ENCODE measurements at places on chromosomes 2 and 18.

- no peak for DNase-seq
Observed at GRCh38 chr2:67566285-67566684, 169.2 kb downstream of the ETAA1 start.

DNA sequence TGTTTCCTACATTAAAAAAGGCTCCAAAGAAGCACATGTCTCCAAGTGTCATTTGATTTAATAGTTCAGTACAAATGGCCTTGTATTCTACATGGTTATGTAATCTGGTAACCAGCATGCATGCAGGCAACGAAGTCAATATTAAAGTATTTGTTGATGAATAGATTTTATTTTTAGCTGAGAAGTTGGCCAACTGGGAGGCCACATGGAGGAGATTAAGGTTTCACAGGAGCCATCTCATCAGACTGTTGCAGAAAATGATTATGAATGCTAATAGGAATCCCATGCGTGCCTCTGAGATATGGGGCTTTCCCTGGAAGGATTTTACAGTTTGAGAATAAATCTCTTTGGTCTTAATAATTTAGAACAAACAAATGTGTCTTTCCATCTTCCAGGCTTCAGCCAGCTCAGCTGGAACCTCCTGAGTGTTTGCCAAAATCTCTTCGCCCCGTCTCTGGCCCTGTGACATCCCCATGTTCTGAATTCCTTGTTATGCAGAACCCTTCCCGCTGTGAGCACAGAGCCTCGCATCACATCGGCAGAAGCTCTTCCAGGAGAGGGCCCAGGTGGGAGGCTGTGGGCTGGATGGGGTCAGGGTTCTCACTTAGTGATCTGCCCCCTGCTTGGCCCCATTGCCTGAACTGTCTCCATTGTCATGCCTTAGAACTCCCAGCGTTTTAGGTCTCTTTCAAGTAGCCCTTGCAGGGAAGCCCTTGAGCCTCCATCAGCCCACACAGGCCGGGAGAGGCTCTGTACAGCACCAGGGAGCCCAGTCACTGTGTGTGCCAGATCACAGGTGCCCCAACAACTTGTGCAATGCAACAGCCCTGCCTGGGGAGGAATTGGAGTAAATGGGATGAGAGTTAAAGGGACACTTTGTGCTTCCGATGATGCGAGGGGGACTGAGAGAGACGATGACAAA is 190.5 kb upstream of the TWIST2 start:
- DNase-seq = no peak

DNA sequence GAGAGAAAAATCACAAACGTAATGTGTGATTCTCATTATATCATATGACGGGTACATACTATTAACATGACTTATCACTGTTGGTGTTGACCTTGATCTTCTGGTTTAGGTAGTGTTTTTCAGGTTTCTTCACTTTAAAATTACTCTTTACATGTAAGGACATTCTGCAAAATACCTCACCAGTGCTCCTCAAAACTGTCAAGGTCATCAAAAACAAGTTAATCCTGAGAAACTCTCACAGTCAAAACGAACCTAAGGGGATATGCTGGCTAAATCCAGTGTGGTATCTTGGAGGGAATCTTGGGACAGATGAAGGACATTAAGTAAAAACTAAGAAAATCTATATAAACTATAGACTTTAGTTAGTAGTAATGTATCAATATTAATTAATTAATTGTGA is 499.8 kb downstream of the IRS1 start:
- DNase-seq = no peak

GRCh38 chr2:7102826-7103225 is 185.6 kb downstream of the RNF144A start:
- no peak for DNase-seq

- DNase-seq = no peak
Observed at GRCh38 chr2:71889759-71890684, 257.6 kb downstream of the CYP26B1 start.

DNA sequence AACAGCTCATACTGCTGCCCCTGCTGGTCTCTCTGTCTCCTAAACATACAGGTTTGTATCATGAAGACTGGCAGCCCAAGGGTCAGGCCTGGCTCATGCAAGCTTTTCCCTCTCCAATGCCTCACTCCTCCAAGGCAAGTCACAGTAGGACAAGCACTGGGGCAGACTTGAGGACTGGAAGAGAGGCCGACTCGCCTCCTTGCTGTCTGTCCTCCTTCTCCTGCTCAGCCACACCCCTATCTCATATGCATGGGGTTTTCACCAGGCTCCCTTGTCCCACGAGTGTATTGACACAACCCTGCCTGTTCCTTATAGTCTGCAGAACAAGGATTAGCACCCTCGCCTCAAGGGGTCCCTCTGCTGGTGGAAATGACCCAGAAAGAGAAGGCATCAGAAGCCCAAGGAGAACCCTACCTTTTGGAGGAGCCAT is 223.7 kb downstream of the SOX11 start:
- DNase-seq = no peak

DNA sequence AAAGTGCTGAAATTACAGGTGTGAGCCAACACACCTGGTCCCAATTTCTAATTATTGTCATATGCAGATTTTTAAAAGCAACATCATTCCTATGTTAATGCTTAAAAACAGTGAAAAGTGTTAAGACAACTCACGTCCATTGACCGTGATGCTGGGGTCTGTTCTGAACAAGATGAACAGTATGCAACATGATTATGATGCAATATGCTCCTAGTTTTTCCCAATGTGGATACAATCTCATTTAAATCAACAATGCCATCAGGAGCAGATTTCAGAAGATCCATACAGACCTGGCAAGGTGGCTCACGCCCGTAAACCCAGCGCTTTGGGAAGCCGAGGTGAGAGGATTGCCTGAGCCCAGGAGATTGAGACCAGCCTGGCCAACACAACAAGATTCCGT is 31.5 kb downstream of the E2F6 start:
- no peak for DNase-seq

DNA sequence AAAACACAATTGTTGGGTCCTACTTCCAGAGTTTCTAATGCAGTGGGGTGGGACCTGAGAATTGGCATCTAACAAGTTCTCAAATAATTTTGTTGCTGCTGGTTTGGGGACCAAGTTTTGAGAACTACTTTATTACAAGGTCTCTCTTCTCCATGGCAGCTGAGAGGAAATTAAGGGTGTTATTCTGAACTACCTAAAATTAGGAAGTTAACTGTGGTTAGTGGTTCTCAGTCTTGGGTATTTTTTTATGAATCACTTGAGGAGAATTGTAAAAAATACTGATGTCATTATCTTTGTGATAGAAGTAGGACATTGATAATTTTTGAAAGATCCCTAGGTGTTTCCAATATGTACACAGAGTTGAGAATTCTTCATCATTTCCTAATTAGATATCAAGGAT is 210.2 kb downstream of the MC4R start:
- DNase-seq = no peak

- no peak for DNase-seq
Observed at GRCh38 chr2:190412966-190413365, 4.8 kb downstream of the MFSD6 start.

Measured in activated CD4-positive, CD25-positive, alpha-beta regulatory T cell treated with anti-CD3 and anti-CD28 coated beads, Interleukin-2, amount 50 U/mL, for 16 hours (primary cell).